Activated CD4-positive, CD25-positive, alpha-beta regulatory T cell treated with anti-CD3 and anti-CD28 coated beads, Interleukin-2, amount 50 U/mL, for 16 hours (primary cell): ENCODE measurements at places on chromosomes 13 and 19.

- DNase-seq: peak; percentile 8
Measured at GRCh38 chr19:4732680-4733114, 9.1 kb upstream of the DPP9 start.

DNA sequence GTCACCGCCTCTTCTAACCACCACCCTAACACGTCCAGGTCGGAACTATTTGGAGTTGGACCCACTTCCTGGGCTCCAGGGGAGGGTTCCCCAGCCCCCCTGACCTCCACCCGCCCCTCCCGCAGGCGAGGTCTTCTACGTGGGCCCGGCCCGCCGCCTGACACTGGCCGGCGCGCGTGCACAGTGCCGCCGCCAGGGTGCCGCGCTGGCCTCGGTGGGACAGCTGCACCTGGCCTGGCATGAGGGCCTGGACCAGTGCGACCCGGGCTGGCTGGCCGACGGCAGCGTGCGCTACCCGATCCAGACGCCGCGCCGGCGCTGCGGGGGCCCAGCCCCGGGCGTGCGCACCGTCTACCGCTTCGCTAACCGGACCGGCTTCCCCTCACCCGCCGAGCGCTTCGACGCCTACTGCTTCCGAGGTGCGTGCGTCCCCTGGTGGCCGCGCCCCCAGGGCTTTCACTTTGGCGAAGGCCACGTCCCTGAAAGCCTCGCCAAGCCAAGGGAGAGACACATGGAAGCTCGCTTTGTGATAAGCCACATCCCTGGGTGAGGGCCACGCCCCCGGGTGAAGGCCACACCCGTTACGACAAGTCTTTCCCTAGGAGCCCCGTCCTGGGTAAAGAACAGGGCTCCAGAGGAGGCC is 13.2 kb downstream of the NCAN start:
- DNase-seq: peak; percentile 46

DNA sequence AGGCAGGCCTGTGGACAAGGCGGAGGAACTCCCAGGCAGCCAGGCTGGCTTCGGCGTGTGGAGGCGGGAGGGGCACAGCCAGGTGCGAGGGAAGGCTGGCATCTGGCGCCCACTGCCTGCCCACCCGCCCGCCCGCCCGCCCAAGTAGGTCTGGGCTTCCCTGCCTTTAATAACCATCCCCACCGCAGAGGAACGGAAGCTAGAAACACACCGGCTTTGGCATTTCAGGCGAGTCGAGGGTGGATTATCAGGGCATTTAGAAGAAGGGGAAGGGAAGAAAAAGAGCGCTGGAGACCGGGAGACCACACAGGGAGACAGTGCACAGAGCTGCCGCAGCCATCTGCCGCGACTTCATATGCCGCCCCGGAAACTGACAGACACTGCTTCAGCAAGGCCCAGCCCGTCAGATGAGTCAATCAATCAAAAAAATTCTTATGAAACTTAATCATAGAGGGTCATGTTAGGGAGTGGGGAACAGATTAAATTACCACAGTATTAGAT is 199.7 kb downstream of the TSHZ3 start:
- DNase-seq: no peak

GRCh38 chr13:110308656-110309359 is 1.7 kb downstream of the COL4A2 start:
- DNase-seq: no peak
